ENCODE measurements at places on chromosomes 2 and 18. TPM values are rescaled to one million over a fixed set of nuclear protein-coding genes. Genes with fewer than 3 reads are reported as not detected.

The SPDYA gene
- 0.81 TPM for total RNA-seq

The CAPN14 gene
- total RNA-seq: 0.25 TPM

The GPATCH11 gene
- 13.2 TPM for total RNA-seq

The KCNJ3 gene
- total RNA-seq: 3.6 TPM
